CD4-positive, alpha-beta T cell treated with Interleukin-1 beta for 1 hour (primary cell): ENCODE measurements at places on chromosomes 12 and 14.

DNA sequence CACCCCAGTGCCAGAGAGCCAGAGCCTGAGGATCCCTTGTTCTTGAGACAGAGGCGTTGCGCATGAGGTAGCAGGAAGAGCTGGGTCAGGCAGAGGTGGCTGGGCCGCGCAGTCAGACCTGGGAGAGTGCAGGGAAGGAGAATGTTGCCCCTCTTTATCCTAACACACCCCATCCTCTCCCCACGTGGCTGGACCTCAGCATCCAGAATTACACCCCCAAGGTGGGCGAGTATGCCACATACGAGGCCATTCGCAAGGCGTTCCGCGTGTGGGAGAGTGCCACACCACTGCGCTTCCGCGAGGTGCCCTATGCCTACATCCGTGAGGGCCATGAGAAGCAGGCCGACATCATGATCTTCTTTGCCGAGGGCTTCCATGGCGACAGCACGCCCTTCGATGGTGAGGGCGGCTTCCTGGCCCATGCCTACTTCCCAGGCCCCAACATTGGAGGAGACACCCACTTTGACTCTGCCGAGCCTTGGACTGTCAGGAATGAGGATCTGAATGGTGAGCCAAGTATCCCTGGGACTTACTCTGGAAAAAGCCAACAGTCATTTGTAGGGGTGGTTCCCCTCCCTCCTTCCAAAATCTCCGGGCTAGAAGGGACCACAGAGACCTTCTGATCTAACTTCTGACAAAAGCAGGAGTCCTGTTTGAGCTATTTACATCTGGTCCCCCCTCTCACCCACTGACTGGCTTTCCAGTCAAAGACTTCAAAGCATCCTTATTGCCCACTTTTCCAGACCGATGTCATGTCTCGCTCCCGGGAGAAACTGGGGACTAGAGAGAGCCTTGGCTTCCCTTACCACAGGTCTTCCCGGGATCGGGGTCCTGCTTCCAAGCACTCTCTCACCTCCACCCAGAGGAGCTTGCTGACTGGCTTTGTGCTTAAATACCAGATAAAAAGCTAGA lies 6.1 kb downstream of the MMP14 start:
- DNase-seq = no peak

DNA sequence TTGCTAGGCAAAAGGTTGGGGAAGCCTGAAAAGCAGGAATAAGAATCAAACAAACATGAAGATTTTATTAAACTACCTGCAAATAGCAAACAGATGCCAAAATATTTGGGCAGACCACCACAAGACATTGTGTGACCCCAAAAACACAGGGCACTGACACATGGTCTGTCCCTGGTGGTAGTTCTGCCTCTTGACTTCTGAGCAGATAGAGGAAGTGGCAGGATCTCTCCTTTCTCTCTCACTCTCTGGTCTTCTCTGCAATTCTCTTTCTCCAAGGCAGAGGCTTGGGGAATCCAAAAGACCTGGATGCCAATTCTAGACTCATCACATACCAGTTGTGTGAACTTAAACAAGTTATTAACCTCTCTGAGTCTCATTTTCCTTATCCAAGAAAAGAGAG lies 4.3 kb upstream of the PTGDR start:
- DNase-seq = no peak

GRCh38 chr14:93847473-93847872 lies 59.2 kb upstream of the PRIMA1 start:
- DNase-seq = no peak

DNA sequence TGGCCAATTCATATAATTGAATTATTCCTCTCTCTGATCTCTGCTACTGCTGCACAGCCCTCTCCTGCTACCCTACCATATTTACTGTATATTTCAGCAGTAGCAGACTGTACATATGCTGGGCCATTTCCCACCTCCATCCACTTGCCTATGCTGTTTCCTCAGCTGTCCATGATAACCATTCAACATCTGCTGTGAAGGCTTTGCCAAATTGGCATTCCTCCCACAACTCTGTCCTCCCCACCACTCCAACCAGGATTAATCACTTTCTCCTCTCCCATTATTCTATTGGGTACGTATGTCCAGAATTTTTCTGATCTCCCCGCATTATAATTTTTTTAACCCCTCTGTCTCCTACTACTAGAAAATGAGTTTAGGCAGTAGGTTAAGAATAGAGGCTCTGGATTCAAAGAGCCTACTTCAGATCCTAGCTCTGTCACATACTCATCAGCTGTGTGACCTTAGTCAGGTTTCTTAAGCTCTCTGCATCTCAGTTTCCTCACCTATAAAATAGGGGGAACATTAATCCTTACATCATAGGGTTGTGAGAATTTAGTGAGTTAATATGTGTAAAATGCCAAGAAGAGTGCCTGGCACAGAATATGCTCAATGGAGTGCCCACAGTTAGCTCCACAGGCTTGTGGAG lies 123.3 kb downstream of the KICS2 start:
- DNase-seq = no peak

- DNase-seq = no peak
Measured at GRCh38 chr14:68811171-68811570, 18.3 kb upstream of the ZFP36L1 start.

DNA sequence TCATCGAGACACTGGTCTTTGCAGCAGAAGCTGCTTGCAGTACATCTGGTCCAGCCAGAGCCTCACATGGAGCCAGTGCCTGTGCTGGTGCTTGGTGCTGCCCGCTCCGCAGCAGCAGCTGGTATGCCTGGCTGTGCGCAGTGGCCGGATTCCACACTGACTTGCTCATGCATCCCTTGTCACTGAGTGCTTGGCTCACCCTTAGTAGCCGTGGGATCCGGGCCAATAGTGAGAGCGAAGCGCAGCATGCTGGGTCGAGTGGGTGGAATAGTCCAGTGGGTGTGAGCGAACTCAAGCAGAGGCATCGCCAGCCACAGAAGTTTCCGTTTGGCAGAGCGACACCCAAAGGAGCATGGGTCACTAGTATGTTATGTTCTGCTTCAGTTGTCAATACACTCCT lies 10.1 kb upstream of the FBXO33 start:
- no peak for DNase-seq

DNA sequence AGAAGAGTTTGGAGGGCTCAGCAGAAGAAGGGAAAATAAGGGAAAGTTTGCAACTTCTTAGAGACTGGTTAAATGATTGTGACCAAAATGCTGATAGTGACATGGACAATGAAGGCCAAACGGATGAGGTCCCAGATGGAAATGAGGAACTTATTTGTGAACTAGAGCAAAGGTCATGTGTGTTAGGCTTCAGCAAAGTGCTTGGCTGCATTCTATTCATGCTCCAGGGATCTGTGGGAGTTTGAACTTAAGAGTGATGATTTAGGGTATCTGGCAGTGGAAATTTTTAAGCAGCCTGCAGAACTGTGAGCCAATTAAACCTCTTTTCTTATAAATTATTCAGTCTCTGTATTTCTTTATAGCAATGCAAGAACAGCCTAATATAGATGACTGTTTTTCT lies 88.9 kb upstream of the ARHGAP5 start:
- DNase-seq = no peak

- no peak for DNase-seq
Measured at GRCh38 chr14:90114554-90114953, 52.8 kb downstream of the KCNK13 start.

DNA sequence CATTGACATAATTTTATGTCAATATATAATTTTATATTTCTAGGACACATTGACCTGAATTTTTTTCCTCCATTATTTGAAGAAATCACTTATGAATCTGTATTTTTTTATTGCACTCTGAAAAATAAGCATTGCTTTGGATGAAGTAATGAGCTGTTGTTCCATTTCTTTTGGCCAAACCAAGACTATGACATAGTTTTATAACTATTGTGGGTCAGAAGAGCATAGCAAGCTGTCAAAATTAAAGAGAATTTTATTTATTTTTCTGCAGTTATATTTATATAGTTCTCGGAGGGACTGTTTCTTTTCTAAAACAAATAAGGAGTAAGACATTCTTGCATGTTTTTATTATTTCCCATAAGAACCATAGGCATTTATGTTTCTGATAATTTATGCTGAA lies 8.5 kb downstream of the C12orf75 start:
- no peak for DNase-seq

GRCh38 chr12:13000925-13001774 lies 1.1 kb upstream of the HEBP1 start:
- peak; percentile 56 for DNase-seq

- no peak for DNase-seq
Measured at GRCh38 chr14:50230401-50230700, 1.0 kb downstream of the SOS2 start.

GRCh38 chr12:28177461-28177860 lies 12.8 kb upstream of the CCDC91 start:
- DNase-seq = no peak

GRCh38 chr14:54647378-54647777 lies 80.5 kb downstream of the SAMD4A start:
- DNase-seq = no peak

DNA sequence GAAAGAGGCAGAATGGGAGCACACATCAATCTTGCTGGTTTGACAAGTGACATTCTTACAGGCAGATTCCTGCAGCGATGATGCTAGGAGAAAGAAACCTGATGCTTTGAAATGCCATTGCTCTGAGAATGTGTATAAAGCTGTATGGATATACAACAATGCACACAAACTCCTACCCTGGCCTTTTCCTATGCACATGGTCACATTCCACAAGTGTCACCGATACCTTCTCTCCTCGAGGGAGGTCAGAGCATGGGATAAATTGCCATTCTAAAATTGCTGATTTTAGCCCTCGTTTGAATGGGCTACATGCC lies 11.9 kb downstream of the FGF6 start:
- no peak for DNase-seq

DNA sequence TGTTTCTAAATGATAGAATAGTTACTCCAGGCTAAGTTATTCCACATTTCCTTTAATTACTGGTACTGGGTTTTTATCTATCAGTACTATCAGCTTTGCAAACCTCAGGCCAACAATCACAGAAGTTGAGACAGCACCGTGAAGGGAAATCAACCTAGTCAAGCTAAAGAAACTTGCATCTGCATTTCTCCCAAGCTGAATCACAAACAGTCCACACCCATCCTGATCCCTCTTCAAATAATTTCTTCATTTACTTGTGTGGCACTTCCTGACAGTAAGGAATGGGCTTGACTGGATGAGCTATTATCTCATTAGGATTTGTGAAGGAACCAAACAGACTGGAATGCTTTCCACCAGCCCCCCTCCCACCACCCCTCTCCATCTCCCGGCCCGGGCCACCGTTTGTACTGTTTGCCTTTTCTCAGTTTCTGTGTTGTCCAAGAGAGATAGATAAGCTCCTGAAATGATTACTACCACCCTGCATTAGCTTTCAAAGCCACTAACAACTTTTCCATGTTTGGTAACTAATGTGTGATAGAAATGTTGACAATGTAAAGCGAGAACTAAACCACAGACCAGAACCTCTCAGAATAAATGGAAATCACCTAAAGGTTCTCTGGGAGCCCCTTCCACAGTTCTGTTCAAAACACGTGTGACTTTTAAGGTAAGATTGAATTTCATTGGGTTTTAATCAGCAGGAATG lies 236.3 kb downstream of the SLC25A21 start:
- no peak for DNase-seq

DNA sequence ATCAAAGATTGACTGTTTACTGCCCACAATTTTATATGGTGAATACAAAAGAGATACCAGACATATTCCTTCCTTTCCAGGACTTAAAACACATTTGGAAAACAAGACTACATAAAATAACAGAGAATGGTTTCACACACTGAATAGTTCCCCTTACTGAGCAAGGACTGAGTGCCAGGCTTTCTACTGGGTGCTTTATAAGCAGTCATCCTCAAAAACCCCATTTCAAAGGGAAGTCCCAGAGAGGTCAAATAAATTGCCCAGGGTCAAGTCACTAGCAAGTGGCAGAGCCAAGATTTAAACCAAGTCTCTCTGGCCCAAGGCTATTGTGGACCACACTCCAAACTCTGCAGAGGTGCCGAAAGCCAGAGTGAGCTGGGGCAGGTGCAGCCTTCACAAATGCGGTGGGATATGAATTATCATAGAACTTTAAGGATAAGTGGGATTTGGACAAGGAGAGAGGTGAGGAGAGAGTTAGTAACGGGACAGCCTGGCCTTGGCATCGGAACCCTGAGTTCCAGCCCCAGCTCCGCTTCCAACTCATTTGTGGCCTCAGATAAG lies 9.1 kb upstream of the RPAP3 start:
- DNase-seq = no peak

GRCh38 chr14:65351493-65352194 lies 60.9 kb upstream of the FUT8 start:
- DNase-seq = no peak

- DNase-seq = no peak
Measured at GRCh38 chr12:122089077-122089476, 10.5 kb downstream of the MLXIP start.

DNA sequence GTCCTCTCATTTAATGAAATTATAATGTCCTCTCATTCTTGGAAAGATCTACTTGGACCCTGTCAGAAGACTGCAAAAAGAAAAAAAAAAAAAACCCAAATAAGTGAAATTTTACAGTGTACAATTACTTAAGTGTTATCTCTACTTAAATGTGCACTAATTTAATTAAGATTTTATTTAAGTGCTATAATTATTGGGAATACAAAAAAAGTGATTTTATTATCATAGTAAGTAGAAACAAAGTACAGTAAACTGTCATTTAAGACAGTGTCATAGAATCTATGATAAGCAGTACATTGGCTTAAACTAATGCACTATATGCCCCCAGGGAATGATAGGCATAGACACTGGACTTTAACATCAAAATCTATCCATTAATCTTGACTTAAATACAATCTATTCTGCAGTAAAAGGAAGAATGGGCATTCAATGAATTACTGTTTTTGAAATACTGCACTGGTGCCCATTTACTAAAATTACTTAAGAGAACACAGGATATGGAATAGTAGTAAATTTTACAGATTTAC lies 23.3 kb downstream of the INSM2 start:
- no peak for DNase-seq

DNA sequence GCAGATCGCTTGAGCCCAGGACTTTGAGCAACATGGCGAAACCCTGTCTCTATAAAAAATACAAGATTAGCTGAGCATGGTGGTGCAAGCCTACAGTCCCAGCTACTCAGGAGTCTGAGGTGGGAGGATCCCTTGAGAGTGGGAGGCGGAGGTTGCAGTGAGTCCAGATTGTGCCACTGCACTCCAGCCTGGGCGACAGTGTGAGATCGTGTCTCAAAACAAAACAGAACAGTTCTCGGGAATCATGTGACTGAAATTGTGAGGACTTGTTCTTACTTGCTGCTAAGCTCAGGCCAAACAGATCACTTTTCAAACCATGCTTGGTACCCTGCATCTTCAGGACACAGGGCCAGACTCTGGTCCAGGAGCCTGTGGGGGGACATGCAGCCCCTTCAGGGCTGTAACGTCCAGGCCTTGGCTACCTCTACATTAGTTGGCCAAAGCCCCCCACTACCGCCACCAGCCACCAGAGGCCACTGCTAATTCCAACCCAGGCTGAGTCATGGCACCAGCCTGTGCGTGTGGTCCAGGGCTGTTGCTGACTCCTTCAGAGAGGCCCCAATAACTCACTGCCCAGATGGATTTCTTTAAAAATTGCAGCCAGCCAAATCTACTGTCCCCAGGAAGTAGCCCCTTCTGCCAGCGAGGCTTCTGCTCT lies 33.4 kb upstream of the SYNDIG1L start:
- DNase-seq = peak; percentile 6

GRCh38 chr12:62604871-62605270 lies 138.2 kb downstream of the MON2 start:
- DNase-seq = no peak
